ENCODE measurements at places on chromosomes 2 and 18.

DNA sequence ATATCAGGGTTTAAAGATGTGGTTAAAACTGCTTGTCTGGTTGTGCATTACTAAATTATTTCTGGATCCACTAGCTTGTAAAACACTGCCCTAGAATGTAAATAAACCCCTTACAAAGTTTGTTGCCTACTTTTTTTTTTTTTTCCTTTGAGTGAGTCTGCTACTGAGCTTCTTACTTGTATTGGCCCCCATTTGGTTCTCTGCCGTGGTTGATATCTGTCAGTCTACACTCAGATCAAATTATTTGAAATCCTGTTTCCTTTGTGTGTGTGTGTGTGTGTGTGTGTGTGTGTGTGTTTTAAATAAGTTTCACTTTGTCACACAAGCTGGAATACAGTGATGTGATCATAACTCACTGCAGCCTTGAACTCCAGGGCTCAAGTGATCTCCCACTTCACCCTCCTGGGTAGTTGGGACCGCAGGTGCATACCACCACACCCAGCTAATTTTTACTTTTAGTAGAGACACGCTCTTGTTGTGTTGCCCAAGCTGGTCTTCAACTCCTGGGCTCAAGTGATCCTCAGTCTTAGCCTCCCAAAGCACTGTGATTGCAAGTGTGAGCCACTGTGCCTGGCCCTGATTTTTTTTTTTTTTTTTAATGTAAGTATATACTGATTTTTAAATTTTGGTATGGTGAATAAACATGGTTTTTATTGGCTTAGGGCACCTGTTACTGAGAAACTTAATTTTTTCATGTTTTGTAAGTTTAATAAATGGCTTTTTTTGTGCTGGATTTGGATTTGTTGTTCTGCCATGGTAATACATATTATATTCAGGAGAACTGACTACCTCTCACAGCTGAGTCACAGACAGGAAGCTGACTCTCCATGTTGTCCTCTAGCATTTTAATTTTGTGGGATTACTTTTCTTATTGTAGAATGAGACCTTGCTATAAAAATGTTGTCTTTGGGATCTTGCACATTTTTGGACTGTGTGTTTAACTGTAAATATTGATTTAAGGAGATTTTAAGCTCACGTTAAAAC is 48.5 kb downstream of the MAP4K4 start:
- DNase-seq = no peak

DNA sequence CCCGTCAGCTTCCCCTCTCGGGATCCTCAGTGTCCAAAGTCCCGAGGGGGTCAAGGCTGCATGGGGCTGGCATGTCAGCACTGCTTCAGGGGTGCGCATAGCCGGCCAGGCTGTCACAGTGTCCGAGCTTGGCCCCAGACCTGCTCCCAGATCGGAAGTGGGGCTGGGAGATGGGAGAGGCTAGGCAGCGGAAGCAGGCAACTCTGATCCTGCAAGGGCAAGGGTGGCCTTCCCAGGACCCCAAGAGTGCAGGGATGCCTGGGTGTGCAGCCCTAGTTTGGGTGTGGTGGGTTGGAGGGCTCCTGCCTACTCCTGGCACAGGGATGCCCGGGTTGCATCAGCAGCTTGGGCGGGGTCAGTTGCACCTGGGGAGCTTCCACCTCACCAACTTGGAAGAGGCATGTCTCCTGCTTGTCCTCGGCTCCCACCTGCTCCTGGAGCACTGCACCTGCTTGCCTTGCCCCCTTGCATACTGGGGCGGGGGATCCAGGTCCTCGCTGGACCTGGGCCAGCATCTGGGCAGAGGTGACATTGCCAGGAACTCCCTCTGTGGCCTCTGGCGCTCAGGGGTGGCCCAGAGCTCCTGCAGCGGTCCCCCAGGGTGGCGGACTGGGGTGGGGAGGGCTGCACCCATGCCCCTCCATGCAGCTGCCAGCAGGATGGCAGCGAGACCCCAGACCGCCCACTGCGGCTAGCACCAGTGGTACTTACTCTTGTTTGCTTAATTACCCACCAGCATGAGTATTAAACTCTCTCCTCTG is 41.3 kb downstream of the CBLN2 start:
- no peak for DNase-seq

- DNase-seq = no peak
Observed at GRCh38 chr2:145748927-145749326, 1229.0 kb upstream of the ZEB2 start.

- no peak for DNase-seq
Observed at GRCh38 chr18:75086494-75087034, 122.4 kb downstream of the PTGR3 start.

DNA sequence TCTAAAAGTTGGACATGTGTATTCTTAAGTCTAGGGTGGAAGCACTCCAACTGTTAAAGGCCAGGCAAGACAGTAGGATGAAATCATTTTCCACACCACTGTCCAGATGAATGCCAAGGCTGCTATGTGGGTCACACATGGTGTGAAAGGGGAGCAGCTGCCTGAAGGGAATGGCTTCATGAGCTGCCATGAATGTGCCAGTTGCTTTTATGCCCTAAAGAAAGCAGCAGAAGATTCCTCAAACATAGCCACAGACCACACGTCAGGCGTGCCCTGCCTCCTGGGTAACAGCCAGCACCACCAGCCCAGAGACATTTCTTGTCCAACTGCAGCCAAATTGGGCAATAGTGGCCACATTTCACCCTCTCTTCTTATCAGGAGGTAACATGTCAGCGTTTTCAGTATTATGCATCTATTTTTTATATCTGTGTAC is 130.2 kb downstream of the MTCL1 start:
- DNase-seq = no peak

- no peak for DNase-seq
Observed at GRCh38 chr2:98091738-98092137, 4.8 kb downstream of the VWA3B start.

GRCh38 chr2:230866756-230867523 is 2.2 kb downstream of the ITM2C start:
- DNase-seq = peak; percentile 20

- DNase-seq = no peak
Observed at GRCh38 chr2:189581354-189582139, 961 bp upstream of the SLC40A1 start.

GRCh38 chr2:163735685-163736432 is at the start of gene FIGN:
TSS of gene FIGN (minus strand) at chr2:163736008. CDS start at chr2:163734927, 1,081 bp downstream.
- DNase-seq = no peak

DNA sequence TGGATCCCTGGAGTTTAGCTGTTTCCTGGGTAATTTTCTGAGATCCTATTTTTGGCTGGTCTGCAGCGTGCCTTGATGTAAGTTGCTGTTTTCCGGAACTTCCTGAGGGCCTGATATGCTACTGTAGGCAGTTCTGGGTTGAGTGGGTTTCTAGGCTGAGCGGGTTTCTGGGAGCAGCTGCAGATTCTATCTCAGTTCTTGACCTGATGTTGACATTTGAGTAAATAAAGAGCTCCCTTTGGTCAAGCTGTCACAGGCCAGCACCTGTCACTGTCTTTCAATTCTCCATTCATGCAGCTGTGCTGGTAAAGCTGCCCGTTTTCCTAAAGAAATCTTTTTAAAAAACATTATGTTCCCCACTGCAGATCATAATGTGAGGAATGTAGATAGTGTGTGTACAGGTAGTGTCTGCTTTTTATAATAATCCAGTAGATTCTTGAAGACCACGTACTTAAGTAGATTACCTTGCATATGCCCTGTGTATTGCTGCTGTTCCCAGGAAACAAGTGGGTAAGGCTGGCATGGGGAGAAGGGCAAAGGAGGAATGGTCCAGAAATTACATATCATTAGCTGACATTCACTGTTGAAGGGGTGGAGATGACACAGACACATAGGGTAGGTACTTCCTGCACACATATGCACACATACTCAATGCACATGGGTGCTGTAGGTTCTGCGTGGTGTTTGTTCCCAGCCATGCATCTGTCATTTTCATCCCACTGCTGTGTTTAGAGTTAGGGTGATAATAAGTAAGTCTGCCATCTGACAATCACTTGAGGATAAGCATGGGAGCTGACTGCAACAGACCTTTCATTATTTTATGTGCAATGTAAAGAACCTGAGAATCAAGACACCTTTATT is 25.9 kb downstream of the CD28 start:
- DNase-seq = no peak

DNA sequence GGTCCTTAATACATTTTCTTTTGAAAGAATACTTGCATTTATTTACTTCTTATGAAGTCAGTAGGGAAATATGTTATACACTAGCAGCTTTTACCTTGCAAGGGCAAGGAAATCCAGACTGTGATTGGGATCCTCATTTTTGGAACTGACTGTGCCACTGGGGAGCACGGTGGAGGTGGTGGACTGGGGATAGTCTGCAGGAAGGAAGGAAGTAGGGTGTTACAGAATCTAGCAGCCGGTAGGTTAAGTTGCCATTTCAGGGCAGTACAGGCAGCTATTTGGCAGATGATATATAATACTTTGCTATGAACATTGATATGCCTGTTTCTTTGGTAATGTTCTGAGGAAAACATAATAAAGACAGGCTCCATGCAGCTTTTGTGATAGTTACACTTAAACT is 238.3 kb downstream of the PHLPP1 start:
- no peak for DNase-seq

DNA sequence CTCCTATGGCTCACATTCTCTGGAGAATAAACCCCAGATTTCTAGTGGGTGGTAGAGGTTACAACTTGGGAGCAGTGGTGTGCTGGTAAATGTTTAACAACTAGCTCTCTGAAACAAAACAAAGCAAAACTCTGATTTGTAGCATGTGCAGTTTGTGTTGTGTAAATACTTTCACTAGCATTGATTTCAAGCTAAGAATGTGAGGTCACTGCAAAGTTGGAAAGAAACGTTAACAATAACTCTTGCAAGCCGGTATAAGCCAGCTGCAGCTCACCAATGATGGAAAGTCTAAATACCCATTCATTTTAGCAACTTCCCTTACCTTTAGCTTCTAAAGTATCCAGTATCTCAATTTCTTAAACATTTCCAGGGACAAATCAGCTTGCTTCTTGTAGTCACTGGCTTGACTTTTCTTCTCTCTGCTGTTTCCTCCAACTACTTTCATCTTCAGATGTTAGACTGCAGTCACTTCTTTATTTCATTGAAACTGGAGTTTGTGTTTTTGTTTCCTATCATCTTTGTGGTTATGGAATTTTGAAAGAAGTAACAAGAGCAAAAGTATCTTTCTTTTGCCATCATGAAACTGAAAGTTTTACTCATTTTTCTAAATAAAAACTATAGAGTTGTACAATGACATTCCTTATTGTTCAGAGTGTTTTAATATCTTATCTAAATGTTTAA is 140.2 kb downstream of the PLCL1 start:
- DNase-seq = no peak

GRCh38 chr18:25239581-25240419 is 112.2 kb downstream of the ZNF521 start:
- DNase-seq = no peak

DNA sequence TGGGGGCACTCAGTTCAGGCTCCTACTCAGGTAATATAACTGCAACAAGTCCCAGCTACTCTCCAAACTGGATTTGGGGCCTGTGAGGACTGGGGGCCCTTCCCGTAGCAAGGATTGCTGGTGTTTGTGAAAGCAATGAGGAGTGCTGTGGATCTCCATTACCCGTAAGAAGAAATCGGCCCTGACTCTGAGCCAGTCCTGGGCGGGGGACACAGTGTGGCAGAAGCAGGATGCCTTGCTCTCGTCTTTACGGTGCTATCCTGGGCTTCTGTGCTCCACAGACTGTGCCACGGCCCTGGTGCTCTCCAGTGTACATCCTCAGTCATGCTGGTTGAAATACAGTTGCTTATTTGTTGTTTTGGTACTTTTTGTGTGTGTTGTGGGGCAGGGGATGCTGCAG is 172.9 kb downstream of the NDUFA10 start:
- no peak for DNase-seq

GRCh38 chr2:121075006-121075551 is 209.9 kb downstream of the TFCP2L1 start:
- no peak for DNase-seq

DNA sequence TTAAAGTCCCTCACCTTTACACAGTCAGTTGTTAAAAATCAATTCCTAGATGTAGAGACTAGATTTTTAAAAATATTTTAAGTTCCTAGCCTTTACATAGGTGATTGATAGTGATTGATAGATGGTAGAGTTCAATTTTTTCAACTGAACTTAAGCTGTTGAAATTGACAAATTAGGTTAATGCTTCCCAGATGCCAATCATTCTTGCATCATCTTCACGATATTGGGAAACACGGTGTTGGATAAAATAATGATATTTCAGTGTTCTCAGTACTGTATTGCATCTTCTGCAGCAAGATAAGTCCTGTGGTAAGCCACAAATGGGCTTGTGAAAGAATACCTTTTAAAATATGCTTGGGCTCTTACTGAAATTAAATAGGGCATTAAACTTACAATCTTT is 667.6 kb downstream of the STK39 start:
- no peak for DNase-seq

DNA sequence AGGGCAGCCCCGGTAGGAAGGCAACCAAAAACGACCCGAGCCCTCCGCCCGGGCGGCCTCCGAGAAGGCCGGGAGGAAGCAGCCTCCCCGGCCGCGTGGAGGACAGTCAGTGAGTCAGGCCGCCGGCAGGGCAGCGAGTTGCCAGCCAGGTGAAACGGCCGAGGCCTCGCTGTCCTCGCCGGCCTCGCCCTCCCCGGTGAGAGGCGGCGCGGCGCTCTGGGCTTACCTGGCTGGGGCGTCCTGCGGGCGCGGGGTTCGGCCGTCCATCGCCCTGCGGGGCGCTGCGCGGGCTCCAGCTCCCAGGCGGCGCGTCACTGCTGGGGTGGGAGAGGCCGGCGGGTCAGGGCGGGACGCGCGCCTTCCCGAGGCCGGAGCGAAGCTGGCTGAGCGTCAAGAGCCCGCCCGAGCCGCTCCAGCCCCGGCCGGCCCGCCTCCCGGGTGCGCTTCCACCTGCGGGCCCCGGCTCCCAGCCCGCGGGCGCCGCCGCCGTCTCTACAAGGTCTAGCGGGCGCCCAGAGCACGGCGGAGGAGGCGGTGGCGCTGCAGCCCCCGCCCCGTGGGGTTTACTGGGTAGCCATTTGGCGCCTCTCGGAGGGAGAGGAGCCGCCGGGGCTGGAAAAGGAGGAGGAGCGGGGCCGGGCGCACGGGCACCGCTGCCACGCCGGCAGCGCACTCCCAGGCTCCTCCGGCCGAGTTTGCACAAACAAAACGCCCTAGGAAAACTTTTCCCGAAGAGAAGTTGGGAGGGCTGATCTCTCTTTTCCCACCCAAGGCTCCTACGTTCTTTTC is 499 bp downstream of the COBLL1 start:
- DNase-seq = no peak

- DNase-seq = no peak
Observed at GRCh38 chr2:167703441-167703840, 544.0 kb downstream of the STK39 start.

- DNase-seq = no peak
Observed at GRCh38 chr2:101089942-101090799, 61.0 kb downstream of the TBC1D8 start.

DNA sequence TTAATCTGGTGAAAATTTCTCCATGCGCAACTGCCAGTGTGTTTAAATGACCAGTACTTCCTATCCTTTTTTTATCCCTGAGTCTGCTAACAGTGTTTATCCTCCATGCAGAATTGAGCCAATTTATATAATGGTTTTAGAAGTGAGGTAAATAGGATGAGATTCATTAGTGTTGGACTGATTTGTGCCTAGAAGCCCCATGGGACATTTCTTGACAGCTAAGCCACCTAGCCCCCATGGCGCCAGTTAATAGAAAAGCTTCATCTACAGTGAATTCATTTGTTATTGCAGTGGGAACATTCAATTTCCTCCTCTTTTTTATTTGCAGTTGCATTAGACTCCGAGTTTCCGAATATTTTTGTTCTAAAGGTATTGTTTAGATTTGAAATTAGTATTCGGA is 175.6 kb downstream of the ARL6IP6 start:
- no peak for DNase-seq

Data from stimulated activated CD8-positive, alpha-beta memory T cell treated with anti-CD3 and anti-CD28 coated beads, Interleukin-4, amount 100 ng/mL, for 4 hours (primary cell).